ENCODE measurements at places on chromosomes 1 and 21.

DNA sequence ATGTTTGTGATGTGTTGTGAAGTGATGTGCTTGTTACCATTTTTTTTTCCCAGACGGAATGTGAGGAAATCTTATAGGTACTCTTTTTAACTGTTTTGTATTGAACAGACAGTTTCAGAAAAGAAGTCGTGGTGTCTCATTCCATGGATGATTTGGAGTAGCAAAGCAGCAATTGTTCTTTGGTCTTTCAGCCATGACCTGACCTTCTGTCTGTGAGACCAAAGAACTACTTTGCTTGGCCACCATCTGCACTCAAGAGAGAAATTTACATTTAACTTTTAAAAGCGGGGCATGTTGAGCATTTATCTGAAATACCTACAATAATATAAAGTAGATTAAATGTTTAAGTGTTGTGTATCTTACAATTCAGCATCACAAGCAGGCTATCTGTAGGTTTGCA, 90.2 kb downstream of the SDCCAG8 start:
- no peak for DNase-seq

GRCh38 chr1:223622132-223622842, 43.2 kb downstream of the CAPN8 start:
- no peak for DNase-seq

DNA sequence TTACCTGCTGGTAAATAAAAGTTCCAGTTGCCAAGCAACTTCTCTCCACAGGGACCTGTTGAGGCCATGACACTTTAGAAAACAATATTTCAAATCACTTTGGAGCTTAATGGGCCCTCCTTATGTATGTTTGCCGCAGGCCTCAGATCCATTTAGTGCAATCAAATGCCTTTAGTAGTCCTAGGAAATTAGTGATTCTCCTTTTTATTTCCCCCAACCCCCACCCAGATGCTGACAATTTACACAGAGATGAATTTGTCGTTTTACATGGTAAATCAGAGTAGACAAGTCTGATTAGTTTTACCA, 83.6 kb downstream of the CLIC4 start:
- DNase-seq, result no peak

DNA sequence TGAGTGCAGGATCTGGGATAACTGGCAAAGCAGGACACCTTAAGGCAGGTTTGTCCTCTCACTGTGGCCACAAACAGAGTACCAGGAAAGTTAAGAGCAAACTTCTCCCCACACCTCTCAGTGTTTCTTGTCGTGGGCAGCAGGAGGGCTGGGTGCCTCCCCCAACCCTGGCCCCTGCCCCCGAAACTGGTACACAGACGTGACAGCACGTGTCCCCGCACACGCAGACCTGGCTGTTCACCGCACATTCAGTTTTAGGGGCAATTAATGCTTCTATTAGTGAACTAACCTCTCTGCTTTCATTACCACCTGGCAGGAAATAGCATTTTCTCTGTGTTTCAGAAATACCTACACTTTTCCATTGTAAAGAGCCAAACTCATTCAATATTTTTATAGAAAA, 32.9 kb upstream of the RIPK4 start:
- no peak for DNase-seq

DNA sequence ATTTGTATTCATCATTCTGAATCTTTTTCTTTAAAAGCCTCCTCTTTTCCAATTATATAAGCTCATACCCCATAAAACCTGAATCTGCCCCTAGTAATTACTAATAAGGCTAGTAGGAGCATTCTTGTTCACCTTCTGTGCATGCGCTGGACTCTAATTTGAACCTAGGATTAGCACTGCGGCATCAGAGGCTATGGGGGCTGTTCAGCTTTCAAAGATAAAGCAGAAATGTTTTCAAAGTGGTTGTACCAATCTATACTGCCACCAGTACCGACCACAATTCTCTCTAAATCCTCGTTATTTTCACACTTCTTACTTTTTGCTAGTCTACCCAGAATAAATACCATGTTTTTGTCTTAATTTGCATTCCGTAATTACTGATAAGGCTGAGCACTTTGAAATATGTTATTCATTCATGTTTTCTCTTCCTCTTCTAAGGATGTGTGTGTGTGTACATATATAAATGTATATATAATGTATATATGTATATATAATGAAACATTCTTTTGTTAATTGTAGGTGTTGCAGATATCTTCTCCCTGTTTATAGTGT, 1.6 kb upstream of the DDX59 start:
- DNase-seq, result no peak

GRCh38 chr1:20753589-20753988, 21.1 kb upstream of the SH2D5 start:
- no peak for DNase-seq

DNA sequence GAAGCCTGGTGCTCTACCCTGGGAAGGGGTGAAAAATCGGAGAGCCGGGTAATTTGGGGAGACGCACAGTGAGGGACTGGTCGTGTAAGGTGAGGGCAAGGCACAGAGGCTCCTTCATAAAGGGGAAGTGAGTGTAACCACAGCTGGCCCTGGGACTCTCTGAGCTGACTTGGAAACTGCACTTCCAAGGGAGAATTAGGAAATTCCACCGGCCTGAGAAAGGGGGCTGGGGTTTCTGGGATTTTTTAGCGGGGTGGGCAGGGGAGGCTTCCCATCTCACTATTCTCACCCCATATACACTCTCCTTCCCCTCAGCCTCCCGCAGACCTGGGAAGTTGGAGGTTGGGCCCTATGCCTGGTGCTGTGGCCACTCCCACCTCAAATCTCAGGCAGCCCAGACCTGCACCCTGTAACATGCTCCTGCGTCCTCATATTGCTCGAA, 88.3 kb upstream of the IPO9 start:
- no peak for DNase-seq

DNA sequence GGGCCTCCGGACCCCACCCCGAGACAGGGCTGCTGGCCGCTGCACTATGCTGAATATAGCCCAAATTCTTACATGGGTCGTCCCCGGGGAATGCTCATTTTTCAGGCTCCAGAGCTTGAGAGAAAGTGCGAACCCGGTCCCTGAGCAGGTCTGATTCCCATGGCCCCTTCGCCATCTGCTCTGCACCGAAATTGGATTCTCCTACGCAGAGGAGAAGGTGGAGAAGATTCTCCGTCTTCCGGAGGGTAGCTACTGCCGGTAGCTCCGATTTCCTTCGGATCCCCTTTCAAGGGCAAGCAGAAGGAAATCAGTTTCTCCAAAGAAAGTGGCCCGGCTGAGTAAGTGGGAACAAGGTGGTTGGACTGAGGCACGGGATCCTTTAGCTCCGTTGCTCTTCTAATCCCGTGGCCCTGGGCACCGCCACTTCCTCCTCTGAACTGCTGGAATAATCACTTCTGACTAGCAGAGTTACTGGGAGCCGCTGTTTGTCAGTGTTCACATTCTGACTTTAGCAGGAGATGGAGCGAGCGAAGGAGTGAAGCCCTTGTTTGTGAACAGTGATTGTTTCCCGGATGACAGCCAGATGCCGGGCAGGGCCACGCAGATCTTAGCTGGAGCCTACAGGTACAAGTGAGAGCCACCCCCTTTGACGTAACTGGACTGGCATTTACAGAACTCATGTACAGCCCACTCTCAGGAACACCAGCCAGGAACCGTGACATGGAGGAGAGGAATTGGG, 1.1 kb upstream of the ZNF496 start:
- DNase-seq, result peak; percentile 24

GRCh38 chr1:202671399-202671798, 38.9 kb downstream of the SYT2 start:
- DNase-seq, result no peak

- no peak for DNase-seq
Measured at GRCh38 chr1:159014851-159015250, 5.1 kb downstream of the IFI16 start.

GRCh38 chr1:1427820-1428148, 6.7 kb upstream of the ANKRD65 start:
- no peak for DNase-seq

DNA sequence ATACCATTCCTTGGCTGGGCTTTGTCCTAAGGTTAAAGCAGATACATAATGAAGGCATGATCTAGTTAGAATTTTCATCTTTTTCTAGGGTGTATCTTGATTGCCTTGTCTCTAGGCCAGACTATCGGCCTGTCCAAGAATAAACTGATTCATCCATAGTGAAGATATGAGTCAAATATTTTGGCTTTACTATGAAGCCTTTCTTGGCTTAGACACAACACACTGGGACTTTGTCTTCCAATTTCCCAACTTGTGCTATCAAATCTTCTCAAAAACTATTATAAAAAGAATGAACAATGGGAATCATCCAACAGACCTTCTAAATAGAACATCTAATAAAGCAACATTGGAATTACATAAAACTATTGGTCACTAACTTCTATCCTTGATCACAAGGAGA, 64.8 kb downstream of the WARS2 start:
- no peak for DNase-seq

- peak; percentile 54 for DNase-seq
Measured at GRCh38 chr1:173445164-173445563, 32.0 kb upstream of the PRDX6 start.

DNA sequence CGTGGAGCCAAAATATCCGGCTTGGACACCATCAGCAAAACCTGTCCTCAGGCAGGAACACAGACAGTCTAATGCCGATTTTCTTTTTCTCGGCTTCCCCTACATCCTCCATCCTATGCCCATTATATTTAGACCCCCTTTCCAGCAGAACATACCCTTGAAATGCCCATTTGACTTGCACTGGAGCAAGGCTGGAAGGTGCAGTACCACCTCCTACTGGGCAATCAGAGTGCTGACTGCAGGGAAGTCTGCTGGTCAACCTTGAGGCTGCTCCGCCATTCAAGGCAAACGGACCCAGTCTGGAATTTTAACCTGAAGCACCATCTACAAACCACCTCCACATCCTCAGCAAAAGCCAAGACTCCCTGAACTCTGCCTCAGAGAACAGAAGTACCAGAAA, 79.5 kb downstream of the TIAM1 start:
- DNase-seq, result no peak

DNA sequence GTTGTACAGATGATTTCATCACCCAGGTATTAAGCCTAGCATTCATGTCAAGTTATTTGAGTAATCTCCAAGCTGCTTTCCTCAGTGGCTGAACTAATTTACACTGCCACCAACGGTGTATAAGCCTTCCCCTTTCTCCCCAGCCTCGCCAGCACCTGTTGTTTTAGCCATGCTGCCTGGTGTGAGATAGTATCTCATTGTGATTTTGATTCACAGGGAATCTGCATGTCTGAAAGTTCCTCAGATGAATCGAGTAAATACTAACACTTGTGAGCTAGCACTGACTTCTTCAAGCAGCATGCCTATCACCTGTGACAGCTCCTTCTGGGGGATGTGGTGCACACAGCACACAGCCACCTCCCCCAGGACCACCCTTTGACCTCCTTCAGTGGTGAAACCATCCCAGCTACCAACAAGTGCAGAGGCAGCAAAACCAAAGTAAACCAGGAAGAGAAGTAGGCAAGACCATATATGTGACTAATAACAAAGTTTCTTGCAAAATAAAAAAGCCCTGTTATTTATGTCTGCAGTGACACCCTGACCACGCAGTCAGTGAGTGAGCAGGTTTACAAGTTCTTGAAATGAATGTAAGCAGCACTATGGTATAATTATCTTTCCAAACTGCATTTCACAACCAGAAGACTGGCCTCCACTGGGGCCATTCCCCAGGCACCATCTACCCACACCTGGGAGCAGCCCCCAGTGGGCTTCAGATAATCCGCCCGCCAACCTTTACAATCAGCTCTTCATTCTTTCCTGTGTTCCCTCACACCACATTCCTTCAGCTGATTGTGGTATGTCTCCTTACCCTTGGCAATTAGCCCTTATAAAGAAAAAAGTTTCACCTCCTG, 173.8 kb downstream of the ETS2 start:
- no peak for DNase-seq

GRCh38 chr1:160645386-160646130, 1.3 kb downstream of the SLAMF1 start:
- no peak for DNase-seq

DNA sequence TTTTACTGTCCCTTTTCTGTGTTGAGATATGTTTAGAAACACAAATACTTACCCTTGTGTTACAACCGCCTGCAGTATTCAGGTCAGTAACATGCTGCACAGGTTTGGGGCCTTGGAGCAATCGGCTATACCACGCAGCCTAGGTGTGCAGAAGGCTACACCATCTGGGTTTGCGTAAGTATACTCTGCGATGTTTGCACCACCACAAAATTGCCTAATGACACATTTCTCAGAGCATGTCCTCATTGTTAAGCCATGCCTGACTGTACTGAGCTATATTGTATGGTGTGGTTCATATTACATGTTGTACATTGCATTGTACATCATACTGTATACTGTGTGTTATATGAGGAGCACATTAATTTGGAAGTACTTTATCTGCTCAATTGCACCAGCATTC, 247.4 kb downstream of the RHOU start:
- DNase-seq, result no peak

DNA sequence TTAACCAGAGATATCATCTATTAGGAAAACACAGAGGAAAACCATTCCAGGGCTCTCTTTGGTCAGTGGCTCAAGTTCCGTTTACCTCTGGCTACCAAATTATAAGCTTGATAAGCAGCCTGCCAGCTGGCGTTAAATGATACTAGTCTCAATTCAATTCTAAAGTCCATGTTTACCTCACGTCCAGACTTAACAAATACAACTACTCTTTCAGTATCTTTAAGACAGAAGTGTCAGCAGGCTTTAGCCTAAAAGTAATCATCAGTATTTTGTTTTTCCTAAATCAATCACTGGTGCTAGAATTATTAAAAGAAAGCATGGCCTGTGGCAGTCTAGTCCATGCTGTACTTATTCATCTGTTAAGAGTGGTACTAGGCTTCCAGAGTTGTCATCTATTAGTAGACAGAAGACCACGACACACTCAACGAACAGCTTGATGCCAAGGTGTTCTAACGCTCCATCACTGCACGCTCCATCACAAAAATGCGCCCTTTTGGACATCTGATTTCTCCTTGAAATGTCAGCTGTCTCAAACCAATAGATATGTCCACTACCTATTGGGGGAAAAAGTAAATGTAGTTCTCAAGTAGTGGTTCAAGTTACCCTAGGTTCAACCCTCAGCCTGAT, 1.5 kb downstream of the IVNS1ABP start:
- no peak for DNase-seq

- DNase-seq, result no peak
Measured at GRCh38 chr1:21334214-21335087, 44.2 kb upstream of the ECE1 start.

GRCh38 chr1:70966018-70966638, 81.5 kb downstream of the PTGER3 start:
- DNase-seq, result no peak

GRCh38 chr1:4447778-4448420, 206.5 kb upstream of the AJAP1 start:
- no peak for DNase-seq

DNA sequence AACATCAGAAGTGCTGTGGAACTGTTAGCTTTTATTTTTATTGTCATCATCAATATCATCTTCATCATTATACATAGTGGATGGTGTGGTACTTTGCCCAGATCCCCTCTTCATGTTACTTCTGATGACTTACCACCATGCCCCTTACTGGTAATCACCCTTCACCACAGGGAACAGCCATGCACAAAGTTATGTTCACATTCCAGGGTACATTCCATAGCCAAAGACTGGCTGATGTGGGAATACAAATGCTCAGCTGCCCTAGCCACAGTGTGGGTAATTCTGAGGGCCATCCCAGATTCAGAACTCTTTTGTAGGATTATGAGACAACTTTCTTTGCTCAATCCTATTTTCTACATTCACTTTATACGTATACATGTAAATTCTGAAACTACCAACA, 691.3 kb upstream of the CXADR start:
- DNase-seq, result peak; percentile 7

Data from retinal pigment epithelial cell (primary cell).